ENCODE measurements at places on chromosomes 12 and 14.

DNA sequence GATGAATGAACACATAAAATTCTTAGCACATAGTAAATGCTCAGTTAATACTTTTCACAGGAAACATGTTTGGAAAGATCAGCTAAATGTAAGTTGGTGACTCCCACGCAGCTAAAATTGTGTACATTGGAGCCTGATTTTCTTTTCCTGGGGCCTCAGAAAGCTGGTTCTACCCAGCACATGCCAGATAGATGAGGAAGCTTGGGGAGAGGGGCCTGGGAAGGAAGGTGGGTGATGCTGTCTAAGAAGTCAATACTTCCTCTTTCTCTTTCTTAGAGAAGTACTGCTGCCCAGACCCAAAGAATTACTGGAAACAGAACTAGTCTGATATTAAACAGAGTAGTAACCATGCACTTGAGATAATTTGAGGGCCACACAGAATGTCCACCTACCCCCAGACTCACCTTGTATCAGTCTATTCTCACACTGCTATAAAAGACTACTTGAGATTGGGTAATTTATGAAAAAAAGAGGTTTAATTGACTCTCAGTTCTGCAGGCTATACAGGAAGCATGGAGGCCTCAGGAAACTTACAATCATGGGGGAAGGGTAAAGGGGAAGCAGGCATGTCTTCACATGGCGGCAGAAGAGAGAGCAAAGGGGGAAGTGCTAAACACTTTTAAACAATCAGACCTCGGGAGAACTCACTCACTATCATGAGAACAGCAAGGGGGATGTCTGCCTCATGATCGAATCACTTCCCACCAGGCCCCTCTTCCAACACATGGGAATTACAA is 123.3 kb upstream of the MED13L start:
- DNase-seq: no peak

DNA sequence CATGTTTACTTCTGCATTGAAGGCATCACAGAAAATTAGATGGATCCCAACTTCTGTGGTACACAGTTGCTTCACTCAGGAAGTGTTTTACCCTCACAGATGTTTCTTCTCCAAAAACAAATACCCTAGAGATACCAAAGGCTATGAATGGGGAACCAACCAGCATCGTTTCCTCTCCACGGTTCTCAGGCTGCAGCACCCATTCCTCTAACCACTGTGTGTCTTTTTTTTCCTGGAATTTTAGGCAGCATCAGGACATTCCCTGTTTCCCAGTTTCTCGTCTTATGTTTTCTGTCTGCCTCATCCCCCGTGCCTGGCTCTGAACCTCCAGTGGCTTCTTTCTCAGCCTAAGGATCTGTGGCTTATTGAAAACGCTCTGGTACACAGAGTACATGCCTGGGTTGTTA is 72.0 kb upstream of the TBX5 start:
- no peak for DNase-seq

- DNase-seq: no peak
Observed at GRCh38 chr12:108378926-108379325, 39.8 kb upstream of the CMKLR1 start.

- peak; percentile 10 for DNase-seq
Observed at GRCh38 chr14:52314595-52315354, 663 bp downstream of the PTGER2 start.

DNA sequence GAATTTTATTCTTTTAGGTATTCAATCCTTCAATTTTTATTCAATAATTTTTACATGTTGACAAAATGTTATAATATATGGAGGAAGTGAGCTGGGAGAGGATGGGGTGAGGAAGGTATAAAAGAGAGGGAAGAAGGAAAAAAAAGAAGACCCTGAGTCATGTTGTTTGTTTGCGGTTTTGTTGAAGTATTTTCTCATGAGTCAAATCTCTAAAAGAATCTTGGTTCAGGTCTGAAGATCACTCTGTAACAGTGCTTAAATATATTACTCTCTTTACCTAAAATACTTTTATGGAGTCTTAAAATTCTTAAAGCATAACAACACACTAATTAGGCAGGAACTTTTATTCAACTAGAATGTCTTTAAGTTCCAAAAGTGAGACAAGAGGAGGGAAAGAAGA is 489.6 kb upstream of the GARIN6 start:
- DNase-seq: no peak

GRCh38 chr12:49959685-49960473 is 1.8 kb upstream of the AQP5 start:
- DNase-seq: no peak

- no peak for DNase-seq
Observed at GRCh38 chr14:90179357-90179756, 77.0 kb upstream of the PSMC1 start.

- no peak for DNase-seq
Observed at GRCh38 chr12:66959276-66959675, 280.4 kb upstream of the GRIP1 start.

GRCh38 chr12:114709112-114709511 is 25.1 kb upstream of the TBX3 start:
- no peak for DNase-seq

DNA sequence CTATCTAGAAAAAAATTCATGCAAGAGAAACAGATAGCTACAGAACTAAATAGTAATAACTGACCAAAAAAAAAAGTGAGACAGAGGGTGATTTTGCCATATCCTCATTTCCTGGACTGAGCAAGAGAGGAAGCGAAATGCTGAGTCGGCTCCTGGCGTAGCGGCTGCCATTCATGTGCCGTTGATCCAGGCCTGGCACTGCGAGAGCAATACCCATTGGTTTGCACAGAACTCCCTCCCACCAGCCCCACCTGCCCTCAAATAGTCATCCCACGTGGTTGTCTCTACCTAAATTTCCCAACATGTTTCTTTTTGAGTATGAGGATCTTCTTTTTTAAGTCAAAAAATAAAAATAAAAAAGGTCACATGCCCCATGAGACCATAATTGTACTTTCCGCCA is 9.4 kb upstream of the WNT5B start:
- DNase-seq: no peak

DNA sequence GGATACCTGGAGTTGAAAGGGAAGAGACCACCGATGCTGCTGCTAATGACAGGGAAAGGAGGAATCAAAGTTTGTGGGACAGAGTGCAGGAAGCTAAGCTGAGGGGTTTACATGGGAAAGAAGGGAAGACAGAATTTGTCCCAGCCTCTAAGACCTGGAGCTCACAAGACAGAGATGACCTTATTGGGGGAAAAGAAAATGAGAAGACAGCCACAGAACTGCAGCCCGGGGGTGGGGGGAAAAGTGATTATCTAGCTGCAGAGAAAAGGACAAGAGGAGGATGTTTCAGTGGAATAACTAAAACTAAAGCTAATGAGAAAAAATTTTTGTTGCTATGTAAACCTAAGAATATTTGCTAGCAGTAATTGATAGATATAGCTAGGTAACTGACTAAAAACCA is 30.7 kb downstream of the NDUFA12 start:
- DNase-seq: no peak

- DNase-seq: no peak
Observed at GRCh38 chr12:26790645-26790994, 42.4 kb downstream of the ITPR2 start.

- DNase-seq: no peak
Observed at GRCh38 chr14:61891170-61891569, 128.9 kb downstream of the SNAPC1 start.

DNA sequence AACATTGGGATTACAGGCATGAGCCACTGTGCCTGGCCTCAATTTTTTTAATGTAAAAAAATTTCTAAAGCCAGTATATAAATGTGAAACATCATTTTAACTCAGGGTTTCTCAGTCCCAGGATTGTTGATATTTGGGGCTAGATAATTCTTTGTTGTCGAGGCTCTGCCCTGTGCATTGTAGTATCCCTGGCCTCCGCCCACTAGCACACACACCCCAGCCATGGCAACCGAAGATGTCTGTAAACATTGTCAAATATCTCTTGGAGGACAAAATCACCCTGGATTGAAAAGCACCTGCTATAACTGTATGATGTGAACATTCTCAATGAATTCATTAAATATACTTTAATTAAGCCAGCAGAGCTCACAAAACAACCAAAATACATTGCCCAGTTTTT is 8.4 kb upstream of the CIT start:
- no peak for DNase-seq

DNA sequence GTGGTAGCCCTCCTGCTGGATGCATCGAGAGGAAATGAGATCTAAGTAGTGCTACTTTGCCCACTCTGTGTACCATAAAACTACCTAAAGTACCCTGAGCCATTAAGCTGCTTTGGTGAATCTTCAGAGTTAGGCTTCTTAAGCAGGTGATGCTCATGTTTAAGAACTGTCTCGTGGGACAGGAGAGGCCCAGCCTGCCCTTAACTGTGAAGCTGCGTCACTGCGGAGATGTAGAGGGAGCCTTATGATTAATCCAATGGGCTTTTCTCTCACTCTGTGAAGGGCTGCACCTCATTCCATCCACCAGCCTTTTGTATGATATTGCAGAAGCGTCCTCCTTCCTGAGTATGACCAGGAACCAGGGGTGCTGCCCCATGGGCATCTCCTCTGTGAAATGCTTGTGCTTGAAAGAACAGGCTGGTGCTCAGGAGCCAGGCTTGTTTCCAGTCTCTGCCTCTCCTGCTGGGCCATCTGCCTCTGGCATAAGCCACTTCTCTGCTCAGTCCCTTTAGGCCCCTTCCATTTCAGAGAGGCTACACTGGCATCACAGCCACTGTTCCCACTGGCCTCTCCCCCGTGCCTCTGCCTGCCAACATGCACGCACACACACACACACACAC is 6.8 kb upstream of the CCDC177 start:
- DNase-seq: no peak

DNA sequence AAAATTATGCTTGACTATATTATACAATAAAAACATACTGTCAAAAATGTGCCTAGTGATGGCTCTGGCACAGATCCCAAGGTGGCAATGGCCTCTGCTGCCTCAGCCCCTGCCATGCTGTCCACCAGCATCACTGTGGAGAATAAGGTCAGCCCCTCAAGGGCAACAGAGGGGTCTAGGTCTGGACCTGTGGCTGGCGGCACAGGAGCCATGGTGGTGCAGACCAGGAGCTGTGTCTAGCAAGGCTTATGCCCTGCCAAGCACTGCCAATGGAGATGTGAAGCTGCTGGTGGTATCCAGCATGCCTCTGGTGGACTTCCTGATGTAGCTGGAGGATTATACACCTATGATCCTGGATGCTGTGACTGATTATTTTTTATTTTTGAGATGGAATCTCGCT is 125.9 kb downstream of the DENND5B start:
- DNase-seq: no peak

DNA sequence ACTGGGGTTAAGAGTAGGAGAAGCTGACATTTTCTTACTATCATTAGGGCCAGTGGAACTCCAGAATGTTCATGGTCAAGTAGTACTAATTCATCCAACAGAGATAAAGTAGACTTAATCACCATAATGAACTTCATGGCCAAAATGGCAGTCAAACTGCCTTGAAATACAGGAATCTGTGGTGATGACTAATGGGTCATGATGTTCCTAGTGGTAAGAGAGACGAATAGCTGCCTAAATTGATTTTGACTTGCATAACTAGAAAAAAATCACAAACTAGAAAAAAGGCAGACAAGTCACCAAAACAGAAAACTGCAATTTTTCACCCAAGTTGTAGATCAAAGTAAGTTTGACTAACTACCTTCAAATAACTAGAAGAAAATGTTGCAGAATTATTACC is 138.5 kb downstream of the MGAT4C start:
- DNase-seq: no peak

GRCh38 chr12:53758730-53759103 is 6.9 kb upstream of the CISTR start:
- no peak for DNase-seq

DNA sequence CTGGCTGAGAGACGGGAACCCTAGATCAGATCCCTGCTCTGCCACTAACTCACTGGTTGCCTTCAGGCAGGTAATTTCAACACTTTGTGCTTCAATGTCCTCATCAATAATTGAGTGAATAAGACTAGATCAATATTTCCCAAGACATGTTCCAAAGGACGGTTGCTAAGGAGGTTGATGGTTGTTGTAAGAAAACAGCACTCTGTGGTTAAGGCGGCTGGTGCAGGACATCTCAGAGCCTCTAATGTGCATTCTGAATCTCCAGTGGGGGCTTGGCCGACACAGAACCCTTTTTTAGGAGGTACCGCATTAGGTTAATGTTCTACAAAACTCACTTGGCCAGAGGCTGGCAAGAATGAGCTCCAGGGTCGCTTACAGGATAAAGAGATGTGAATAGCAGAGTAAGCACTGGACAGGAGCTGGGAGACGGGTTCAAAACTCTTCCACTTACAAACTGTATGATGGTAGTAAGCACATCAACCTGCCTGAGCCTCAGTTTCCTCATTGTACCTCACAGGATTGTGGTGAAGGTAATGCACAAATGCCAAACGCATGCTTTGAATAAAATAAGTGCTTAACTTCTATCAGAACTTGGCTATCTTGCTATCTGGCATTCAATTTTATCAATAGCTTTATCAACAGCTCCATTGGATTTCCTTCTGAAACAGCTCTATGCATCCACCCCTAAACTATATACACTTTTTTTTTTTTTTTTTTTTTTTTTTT is 136.9 kb upstream of the PARP11 start:
- no peak for DNase-seq

- DNase-seq: no peak
Observed at GRCh38 chr12:51814311-51815088, 34.0 kb downstream of the FIGNL2 start.

DNA sequence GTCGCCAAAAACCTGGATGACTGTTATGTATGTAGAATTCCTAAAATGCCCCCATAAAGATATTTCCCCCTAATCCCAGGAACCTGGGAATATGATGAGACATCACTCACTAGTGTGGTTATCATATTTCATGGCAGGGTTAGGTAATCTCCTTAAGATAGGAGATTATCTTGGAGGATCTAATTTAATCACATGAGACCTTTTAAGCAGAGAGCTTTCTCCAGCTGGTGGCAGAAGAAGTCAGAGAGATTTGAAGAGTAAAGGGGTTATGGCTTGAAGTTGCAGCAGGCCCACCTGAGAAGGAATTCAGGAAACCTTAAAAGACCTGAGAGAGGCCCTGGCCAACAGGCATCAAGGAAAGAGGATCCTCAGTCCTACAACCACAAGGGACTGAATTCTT is 53.6 kb downstream of the DYRK2 start:
- DNase-seq: no peak

GRCh38 chr12:24562771-24563431 is 386.0 kb downstream of the BCAT1 start:
- DNase-seq: no peak

DNA sequence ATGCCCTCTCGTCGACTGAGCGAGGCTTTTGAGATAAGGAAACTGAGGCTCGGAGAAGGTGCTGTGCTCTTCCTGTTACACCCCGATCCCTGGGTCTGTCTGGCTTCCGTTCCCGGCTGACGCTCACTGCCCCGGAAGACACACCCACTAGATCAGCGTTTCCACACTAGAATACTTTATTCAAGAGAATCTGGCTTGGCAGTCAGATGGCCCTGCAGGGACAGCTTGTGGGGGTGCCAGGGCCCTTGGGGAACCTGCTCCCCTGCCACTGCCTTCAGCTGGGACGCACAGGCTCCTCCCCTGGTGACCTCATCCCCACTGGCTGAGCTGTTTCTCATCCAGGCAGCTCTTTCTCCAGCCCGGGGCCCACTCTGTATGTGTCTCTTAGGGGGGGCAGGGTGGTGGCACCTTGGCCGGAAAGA is 13.7 kb downstream of the PGF start:
- peak; percentile 49 for DNase-seq

- no peak for DNase-seq
Observed at GRCh38 chr14:69270795-69271708, 11.1 kb downstream of the GALNT16 start.

GRCh38 chr14:74893614-74894091 is 11.9 kb downstream of the DLST start:
- DNase-seq: no peak

Measured in stimulated activated CD4-positive, alpha-beta T cell treated with anti-CD3 and anti-CD28 coated beads, Interleukin-12 subunit alpha, Interleukin-12 subunit beta, amount 100 ng/mL, for 48 hours (primary cell).